ENCODE measurements at places on chromosomes 7 and 10.

DNA sequence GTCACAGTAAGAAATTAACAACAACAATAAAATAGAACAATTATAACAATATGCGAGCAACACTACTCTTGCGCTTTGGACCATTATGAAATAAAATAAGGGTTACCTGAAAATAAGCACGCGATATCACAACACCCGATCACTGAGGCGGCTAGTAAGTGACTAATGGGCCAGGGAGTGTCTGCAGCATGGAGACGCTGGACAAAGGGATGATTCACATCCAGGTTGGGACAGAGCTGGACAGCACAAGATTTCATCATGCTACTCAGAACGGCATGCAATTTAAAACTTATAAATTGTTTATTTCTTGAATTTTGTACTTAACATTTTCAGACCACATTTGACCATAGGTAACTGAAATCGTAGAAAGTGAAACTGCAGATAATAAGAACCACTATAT is 15.6 kb downstream of the HIBADH start:
- DNase-seq: peak; percentile 82

- no peak for DNase-seq
Observed at GRCh38 chr7:91446819-91447218, 182.6 kb downstream of the FZD1 start.

GRCh38 chr10:82206831-82207230 is 331.8 kb downstream of the NRG3 start:
- DNase-seq: no peak

- DNase-seq: no peak
Observed at GRCh38 chr7:37225285-37225969, 223.2 kb downstream of the ELMO1 start.

- DNase-seq: no peak
Observed at GRCh38 chr7:35380739-35381224, 126.9 kb upstream of the TBX20 start.

GRCh38 chr10:61958805-61959204 is 57.3 kb downstream of the ARID5B start:
- no peak for DNase-seq

GRCh38 chr10:2985729-2986232 is 81.6 kb upstream of the PFKP start:
- peak; percentile 28 for DNase-seq

DNA sequence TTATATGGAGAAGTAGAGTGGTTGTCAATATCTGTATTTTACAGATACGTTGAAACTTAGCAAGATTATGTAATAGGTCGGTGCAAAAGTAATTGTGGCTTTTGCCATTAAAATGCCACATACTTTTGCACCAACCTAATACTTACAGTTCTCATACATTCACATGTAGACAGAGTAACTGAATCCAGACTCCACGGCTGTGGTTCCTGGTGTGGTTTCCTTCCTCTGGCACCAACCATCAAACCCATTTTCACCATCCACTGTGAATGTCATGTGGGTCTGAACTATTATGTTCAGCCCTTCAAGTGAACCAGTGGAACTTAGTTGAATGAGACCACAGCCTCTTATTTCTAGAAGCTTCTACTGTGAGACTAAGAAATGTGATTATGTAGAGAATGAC is 31.5 kb upstream of the SLIT1 start:
- DNase-seq: no peak

GRCh38 chr7:156091519-156092080 is 279.3 kb upstream of the SHH start:
- DNase-seq: no peak

DNA sequence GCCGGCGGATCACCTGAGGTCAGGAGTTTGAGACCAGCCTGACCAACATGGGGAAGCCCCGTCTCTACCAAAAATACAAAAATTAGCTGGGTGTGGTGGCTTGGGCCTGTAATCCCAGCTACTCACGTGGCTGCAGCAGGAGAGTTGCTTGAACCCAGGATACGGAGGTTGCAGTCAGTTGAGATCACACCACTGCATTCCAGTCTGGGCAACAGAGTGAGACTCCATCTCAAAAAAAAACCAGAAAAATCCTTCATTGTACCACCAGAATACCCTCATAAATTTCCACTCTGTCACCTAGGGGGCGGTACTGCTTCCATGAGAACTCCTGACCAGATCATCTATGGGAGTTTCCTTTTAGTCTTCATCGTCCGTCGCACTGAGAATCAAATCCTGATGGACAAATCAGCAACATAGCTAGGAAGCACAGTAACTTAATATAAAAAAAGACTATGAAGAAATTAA is 225.8 kb upstream of the KLF14 start:
- peak; percentile 73 for DNase-seq

GRCh38 chr10:114767986-114768821 is 53.4 kb upstream of the FHIP2A start:
- no peak for DNase-seq

- no peak for DNase-seq
Observed at GRCh38 chr7:128148676-128149075, 92.4 kb upstream of the LEP start.

- DNase-seq: peak; percentile 56
Observed at GRCh38 chr7:16421333-16422102, at the start of gene CRPPA. Gene CRPPA (minus strand): TSS chr7:16421538. CDS start chr7:16421322, 216 bp downstream.

- DNase-seq: no peak
Observed at GRCh38 chr10:92218569-92218968, 72.3 kb downstream of the CPEB3 start.

- DNase-seq: peak; percentile 23
Observed at GRCh38 chr10:34252111-34252510, 563.0 kb downstream of the PARD3 start.

DNA sequence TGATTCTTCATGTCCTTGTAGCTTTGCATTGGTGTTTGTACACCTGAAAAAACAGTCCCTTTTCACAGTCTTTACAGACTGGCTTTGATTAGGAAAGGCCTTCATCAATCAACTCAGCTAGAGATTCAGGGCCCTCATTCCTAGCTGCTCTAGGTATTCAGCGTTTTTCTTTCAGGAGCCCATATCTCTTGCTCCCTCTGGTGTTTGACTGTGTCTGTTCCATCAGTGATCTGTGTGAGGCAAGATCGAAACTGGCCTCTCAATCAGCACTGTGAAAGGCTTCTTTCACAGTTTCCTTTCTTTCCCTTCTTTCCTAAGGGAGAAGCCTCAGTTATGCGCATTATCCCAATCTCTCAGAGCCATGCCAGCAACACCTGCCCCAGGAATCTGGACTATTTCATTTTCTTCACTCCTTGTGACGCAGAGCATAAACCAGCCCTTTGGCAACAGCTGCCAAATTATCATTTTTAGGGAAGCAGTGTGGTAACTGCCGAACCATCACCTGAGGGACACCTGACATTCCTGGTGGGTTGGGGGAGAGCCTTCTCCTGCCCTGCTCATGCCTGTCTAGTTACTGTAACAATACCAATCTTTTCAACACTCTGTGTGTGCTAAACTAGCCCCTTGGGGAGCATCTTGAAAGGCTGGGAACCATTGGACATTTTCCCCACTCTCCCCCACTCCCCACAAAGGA is 75.7 kb upstream of the CCDC71L start:
- peak; percentile 72 for DNase-seq

DNA sequence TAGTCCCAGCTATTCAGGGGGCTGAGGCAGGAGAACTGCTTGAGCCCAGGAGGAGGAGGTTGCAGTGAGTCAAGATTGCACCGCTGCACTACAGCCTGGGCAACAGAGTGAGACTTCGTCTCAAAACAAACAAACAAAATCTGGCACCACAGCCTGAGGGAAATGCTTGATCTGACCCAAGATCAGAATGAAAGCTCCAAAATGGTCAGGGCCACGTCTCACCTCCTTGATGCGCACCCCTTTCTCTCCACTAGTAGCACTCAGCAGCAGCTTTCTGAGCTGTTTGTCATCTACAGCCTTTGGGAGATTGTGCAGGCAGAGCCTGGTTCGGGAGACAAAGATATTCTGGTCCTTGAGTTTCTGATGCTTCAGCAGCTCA is 22.7 kb downstream of the RBM28 start:
- no peak for DNase-seq

- peak; percentile 69 for DNase-seq
Observed at GRCh38 chr7:157670490-157671357, 333.9 kb downstream of the DNAJB6 start.

DNA sequence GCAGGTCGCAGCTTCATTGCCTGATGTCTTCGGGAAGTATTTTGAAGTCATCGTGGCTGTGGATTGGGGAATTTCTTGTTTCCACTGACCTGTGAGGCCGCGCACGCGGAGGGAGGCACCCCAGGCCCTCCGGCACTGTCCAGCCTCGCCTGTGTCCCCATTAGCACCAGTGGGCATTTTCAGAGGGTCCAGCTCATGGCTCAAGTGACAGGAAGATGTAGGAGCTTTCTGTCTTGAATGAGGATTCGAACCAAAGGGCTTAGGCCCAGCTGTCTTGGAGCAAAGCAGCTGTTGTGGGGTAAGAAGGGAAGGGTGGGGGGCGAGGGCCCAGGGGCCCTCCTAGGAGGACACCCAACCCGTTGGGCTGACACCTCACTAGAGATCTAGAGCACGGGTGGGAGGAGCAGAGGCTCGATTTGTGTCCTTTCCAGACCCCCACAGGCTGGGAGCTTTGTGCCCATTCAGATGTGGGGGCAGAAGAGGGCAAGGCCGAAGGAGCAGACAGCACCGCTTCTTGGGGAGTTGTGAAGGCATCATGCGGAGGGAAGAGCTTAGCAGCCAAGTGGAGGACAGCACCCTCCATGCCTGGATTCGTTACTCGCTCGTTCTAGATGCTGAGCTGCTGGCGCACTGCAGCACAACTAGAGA is 914 bp downstream of the ZNF37A start:
- DNase-seq: no peak

GRCh38 chr10:86344714-86345161 is 21.9 kb downstream of the GRID1 start:
- DNase-seq: no peak

GRCh38 chr10:68135922-68136792 is 26.9 kb downstream of the MYPN start:
- DNase-seq: peak; percentile 94

DNA sequence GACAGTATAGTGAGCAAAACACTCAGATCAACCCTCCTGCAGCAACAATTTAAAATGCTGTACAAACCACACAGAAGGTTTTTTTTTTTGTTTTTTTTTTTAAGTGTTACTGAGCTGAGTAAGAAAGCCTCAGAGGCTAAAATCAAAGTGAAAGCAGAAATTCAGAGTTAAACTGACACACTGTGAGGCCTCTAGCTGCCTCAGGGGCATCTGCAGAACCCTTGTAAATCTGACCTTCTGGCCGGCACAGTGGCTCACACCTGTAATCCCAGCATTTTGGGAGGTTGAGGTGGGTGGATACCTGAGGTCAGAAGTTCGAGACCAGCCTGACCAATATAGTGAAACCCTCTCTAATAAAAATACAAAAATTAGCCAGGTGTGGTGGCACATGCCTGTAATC is 7.4 kb upstream of the GNA12 start:
- no peak for DNase-seq

DNA sequence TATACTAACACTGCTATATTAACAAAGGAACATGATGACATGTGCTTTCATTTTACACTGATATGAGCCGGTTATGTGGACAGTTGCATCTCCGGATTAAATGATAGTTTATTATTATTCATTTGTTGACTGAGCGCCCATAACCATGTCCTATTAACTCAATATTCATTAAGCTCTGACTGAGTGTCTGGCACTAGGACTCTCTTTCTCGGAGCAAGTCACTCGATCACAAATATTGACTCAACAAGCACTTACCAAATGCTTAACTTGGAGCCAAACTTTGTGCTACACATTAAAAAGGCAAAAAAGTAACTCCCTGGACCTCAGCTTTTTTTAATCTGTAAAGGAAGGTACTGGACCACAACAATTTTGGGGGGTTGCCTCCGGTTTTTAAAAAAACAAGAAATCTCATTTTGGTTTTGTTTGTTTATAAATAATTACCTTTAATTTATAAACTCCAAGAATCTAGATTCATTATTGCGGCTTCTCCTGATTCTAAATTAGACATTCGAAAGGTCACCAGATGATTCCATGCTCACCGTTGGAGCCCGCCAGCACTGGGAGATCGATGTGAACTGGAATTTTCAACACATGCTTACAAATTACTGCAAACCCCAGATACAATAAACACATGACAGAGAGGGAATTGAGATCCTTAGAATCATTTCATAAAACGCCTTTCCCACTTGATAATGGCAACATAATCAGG is 8.9 kb upstream of the LYZL1 start:
- DNase-seq: no peak

- DNase-seq: peak; percentile 22
Observed at GRCh38 chr10:94546049-94546900, 687 bp downstream of the HELLS start.

DNA sequence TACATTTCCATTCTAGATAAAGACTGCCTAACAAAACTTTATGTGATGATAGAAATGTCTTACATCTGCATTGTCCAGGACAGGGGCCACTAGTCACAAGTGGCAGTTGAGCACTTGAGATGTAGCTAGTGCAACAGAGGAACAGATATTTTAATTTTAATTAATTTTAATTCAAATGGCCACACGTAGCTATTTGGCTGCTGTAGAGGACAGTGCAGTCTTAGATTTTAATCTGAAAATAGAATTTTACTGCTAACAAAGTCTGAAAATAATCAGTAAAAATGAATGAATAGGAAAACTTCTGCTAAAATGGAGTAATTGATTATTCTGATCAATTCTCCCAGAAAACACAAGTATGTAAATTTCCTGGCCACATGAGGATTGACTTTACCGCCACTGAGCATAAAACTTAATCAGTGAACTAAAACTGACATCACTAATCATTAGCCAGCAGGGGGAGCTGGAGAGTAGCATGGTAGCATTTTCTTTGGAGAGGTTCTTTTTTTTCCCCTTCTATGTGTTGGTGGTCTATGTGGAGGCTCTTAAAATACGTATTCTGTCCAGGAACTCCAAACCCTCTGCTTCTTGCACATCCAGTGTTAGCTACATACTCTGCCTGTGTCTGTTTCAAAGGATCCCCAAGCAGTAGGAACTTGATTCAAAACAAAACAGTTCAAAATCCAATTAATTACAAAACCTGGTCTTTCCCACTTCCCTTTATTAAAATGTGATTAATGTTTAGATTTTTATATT is 52.1 kb downstream of the TSPAN12 start:
- DNase-seq: peak; percentile 71

DNA sequence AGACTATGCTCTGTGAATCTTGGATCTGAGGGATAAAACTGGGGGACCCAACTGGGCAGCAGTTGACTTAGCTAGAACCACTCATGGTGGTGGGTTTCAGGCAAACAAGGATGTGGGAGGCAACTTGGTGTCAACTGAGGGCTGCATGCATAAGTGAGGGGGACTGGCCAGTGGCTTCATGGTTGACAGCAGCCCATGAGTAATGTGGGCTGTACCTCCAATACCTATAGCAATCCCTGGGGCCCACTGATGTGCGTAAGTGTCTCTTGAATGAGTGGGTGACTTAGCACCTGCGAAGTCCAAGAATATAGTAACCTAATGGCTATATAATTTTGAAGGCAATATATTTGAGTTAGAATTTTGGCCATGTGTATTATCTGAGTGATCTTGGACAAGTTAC is 13.7 kb upstream of the MAP3K8 start:
- no peak for DNase-seq
